ENCODE measurements at places on chromosomes 2 and 18.

GRCh38 chr2:6893876-6894482 lies 16.4 kb downstream of the RSAD2 start:
- no peak for DNase-seq

DNA sequence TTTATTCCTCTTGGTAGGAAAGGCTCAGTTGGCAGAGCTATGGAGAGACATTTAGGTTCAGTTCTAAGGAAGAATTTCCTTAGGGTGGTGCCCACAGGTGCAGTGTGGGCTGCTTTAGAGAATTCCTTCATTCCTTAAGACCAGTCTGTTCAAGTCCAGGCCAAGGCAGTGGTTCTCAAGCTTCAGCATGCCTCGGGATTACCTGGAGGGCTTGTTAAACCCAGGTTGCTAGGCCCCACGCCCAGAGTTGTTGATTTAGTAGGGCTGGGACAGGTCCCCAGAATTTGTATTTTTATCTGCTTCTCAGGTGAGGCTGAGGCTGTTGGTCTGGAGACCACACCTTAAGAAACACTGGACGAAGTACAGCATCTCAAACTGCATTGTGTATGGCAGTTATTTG lies 68.9 kb downstream of the CERS6 start:
- no peak for DNase-seq

DNA sequence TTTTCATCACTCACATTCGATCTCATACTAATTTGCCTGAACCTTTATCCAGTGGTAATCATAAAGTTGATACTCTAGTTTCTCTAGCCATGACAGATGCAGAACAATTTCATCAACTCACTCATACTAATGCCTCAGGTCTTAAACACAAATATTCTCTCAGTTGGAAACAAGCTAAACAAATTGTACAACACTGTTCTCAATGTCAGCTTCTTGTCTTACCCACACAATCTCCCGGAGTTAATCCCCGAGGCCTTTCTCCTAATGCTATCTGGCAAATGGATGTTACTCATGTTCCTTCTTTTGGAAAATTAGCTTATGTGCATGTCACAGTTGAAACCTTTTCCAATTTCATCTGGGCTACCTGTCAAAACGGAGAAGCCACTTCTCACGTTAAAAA lies 11.5 kb upstream of the CNOT11 start:
- DNase-seq = no peak

DNA sequence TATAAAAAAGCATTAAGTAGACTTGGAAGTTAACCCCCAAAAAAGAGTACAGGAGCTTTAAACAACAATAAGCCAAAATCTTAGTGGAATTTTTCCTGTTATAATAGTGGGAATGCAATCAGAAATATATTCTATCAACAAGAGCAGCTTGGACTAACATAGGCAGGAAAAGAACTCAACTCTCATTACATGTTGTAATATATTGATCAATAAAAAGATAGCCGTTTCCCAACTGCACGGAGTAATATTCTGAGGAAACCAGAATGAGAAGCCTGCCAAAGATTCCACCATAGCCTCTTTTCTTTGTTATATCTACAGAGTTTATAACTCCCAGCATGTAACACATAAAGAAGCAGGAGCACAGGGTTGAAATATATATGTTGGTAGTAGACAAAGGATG lies 37.6 kb upstream of the BAZ2B start:
- no peak for DNase-seq

DNA sequence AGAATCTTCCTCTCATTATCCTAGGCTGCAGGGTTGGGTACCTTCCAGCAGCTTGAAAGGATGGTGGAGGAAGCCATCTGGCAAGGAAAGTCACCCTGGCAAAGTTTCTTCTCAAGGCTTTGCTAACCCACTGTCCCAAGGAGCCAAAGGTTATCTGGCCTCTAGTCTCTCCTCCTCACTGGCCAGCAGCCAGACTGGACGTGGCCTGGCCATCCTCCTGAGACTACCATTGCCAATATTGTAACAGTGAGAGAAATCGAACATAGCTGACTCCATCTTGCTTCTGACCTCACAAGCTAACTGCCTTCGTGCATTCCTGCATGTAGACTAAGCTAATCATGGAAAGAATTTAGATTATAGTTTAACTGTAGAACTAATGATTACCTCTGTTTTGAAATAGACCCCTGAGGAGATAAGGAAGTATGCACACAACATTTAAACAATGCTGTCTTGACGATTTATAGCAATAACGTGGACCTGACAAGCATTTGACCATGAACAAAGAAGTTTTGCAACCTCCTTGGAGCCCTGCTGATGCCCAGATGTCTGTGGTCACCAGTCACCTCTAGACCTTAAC lies 7.8 kb upstream of the ANXA4 start:
- DNase-seq = no peak

DNA sequence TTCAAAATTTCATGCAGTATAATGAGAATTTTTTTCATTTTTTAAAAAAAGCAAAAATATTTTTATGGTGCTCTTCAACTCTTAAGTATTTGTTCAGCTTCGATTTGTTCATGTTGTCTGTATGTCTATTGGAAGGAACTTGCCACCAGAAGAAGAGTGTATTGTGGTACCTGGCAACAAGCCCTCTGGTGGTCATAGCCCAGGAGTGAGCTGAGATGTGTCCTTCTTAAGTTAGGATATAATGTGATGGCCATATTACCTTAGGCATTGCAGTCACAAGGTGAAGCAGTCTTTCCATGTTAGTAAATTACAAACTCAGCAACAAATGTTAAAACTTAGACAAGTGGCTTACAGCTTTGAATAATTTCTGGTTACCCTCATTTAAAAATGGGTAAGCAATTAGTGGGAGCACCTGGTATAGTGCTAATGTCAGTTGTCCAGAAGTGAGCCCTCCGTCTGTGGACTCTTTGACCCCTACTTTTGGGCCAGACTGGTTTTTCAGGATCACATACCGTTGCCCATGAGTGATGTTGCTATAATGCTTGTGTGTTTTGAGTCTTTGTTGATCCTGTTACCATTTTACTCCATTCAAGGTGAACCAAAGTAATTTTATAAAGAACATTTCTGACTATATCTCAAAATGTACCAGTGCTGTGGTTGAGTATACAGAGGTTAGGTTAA lies 57.4 kb downstream of the MYO1B start:
- no peak for DNase-seq

GRCh38 chr18:28267276-28267675 lies 90.3 kb upstream of the CDH2 start:
- no peak for DNase-seq

GRCh38 chr2:197219636-197220035 lies 90.9 kb downstream of the ANKRD44 start:
- DNase-seq = no peak

DNA sequence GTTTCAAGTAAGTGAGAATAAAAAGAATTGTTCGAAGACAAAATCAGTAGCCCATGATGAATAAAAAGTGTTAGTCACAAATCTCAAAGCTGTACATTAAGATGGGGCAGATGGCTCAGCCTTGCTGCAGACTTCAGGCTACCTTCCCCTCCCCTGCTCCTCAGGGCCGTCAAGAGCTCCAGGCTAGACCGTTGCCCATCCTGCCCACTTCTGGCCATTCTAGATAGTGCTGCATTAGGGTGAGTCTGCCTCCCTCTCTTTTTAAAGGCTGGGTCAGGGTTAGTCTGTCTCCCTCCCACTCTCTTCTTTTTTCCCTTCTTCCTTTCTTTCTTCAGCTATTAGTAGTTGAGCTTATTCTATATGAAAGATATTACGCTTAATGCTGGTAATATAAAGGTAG lies 86.0 kb downstream of the MAPRE2 start:
- DNase-seq = no peak

GRCh38 chr18:63138436-63139340 lies 180.9 kb downstream of the BCL2 start:
- DNase-seq = no peak

DNA sequence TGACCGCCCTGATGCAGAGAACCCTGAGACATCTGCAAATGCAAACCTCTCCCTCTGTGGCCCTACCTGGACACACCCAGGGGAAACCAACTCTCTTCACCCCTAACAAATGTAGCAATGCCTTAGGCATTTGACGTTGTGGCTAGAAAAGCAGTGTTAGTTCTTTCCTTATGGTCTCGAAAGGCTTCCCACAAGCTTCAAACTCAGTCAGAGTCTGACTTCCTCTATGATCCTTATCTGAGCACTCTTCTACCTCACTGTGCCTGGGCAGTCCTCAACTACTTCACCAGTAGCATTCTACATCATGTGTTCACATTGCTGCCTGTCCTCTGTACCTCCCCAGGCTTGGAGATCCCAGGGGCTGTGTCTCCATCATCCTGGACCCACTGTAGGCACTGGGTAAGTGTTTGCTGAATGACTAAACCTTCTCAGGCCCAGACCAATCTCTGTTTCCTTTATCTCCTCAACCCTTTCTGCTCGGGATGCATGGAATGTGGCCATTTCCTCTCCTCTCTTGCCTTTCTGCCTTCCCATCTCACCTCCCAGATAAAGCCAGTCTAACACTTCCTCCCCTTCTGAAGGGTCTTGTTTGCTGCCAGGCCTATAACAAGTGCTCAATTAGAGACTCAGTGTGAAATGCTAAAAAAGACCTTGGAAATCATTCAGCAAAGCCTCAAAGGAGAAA lies 91.7 kb upstream of the ACAA2 start:
- no peak for DNase-seq

- no peak for DNase-seq
Measured at GRCh38 chr2:10954856-10955818, 43.4 kb downstream of the KCNF1 start.

- DNase-seq = no peak
Measured at GRCh38 chr2:170298115-170298514, 120.2 kb downstream of the MYO3B start.

GRCh38 chr18:23066504-23067039 lies 68.7 kb upstream of the CABLES1 start:
- no peak for DNase-seq

DNA sequence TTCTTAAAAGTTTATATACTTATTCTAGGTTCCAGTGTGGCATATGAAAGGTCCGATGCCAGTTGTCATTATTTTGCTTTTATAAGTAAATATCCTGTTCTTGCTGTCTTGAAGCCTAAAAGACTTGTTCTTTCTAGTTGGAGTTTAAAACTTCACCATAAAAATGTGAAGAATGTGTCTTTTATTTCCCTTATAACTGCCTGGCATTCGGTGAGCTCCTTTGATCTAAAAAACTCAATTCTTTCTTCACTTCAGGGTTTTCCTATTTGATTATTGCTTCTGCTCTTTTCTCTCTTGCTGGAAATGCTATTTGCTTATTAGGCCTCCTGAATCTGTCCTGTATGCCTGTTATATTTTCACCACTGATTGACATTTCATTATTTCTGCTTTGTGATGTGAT lies 51.6 kb downstream of the TSPYL6 start:
- no peak for DNase-seq

DNA sequence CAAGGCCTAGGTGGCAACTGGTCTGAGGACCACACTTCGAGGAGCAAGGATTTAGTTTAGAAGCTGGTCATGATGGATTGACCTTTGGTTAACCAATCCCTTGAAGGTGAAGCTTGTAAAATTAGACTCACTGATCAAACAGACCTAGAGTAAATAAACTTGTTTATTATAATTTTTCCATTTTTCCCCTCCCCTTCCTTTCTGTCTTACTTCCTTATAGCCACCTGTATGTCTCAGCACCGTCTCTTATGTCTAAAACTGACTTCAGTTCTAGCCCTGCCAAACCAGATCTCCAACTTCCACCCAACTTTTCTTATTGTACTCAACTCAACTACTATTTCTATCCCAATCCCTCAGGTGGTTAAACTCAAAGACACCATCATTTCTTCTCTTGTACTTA lies 92.8 kb upstream of the THOC1 start:
- DNase-seq = no peak

GRCh38 chr2:171086352-171087290 lies 74.1 kb downstream of the TLK1 start:
- peak; percentile 44 for DNase-seq

- DNase-seq = no peak
Measured at GRCh38 chr2:127891811-127892210, 6.1 kb upstream of the AMMECR1L start.

- DNase-seq = no peak
Measured at GRCh38 chr18:58315041-58315440, 271.0 kb downstream of the NEDD4L start.

DNA sequence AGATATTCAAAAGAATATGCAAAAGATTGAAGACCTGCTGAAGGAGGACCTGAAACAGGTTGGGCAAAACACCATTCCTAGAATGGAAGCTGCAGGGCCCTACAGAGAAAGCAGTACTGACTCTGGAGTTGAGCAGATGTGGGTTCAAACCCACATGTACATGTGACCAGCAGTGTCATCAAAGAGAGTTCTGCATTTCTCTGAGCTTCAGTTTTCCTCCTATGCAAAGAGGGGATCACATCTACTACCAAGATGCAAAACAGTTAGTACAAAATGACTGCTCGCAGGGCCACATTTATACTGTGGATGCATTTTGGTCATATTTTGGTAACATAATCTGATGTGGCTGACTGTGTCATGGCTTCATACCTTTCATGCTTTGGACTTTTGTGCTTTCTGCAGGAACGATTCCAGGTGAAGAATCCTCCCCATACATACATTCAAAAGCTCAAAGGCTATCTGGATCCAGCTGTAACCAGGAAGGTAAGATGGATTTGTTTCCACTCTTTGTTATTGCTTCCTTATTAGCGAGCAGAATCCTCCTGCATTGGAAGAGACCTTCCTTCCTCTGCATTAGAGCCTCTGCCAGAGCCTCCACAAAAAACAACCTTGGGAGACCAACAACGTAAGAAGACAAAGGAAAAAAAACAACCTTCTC lies 174.8 kb downstream of the PRPF40A start:
- no peak for DNase-seq

DNA sequence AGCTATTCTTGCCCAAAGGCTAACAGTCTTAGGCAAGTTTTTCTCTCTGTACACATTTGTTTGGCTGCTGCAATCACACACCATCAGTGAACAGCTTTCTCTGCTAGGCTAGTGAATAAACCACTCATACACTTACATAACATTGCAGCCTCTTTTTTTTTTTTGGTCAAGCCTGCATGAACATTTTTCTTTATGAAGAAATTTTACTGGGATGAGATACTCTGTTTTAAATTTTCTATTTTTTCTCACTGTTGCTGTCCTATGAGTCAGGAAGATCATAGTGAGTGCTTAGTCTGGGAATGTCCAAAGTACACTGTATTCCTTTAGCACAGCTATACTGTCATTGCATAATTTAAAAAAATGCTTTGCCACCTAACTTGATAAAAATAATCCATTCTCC lies 58.5 kb downstream of the ROCK1 start:
- no peak for DNase-seq

DNA sequence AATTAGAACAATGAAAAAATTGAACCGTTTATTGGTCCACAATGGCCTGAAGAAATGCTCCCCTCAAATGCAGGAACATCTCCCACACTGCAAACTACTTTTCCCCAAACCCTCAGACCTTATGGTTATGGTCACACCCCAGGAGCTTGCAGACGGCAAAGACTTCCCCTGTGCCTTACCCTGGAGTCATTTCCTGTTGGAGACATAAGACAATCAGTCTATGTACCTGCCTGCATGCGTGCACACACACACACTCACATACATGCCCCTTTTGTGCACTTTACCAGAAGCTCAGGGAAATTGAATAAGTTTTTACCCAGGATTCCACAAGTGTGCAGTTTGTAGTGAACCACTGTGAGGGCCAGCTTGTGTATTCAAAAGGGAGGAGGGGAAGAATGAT lies 281.9 kb upstream of the CELF4 start:
- no peak for DNase-seq

GRCh38 chr18:13217466-13217961 lies 1.0 kb upstream of the LDLRAD4 start:
- DNase-seq = peak; percentile 57

- no peak for DNase-seq
Measured at GRCh38 chr2:231720292-231720986, 12.1 kb downstream of the PTMA start.
